Nasal cavity respiratory epithelium epithelial cell of viscerocranial mucosa (primary cell): ENCODE measurements at places on chromosomes 3 and 15. TPM values are rescaled to one million over a fixed set of nuclear protein-coding genes. Genes with fewer than 3 reads are reported as not detected.

EIF4E3 gene
- 2.4 and 5.1 TPM in 2 replicates for total RNA-seq

STRIT1 gene
- total RNA-seq = not detected in 2 replicates

OXNAD1 gene
- total RNA-seq = 24.4 and 25.6 TPM in 2 replicates

LRRC2 gene
- under 0.01 and 0.36 TPM in 2 replicates for total RNA-seq

CASR gene
- total RNA-seq = not detected in 2 replicates

NTRK3 gene
- not detected in 2 replicates for total RNA-seq

LRRK1 gene
- 4.8 and 14.3 TPM in 2 replicates for total RNA-seq

NPAP1 gene
- total RNA-seq = under 0.01 TPM in 1 of 2 replicates, not detected in the other

TMEM40 gene
- total RNA-seq = 27.0 and 35.4 TPM in 2 replicates

ALG3 gene
- 41.7 and 45.7 TPM in 2 replicates for total RNA-seq

TRIM42 gene
- not detected in 2 replicates for total RNA-seq

COL7A1 gene
- 121 and 420 TPM in 2 replicates for total RNA-seq

CSPG4 gene
- 2.7 and 9.8 TPM in 2 replicates for total RNA-seq

MCTP2 gene
- 20.5 and 28.4 TPM in 2 replicates for total RNA-seq

SGO1 gene
- under 0.01 and 0.14 TPM in 2 replicates for total RNA-seq

TNNC1 gene
- 0.68 TPM in 1 of 2 replicates, not detected in the other for total RNA-seq

PIF1 gene
- total RNA-seq = 0.28 and 0.34 TPM in 2 replicates

TGM4 gene
- total RNA-seq = 0.28 and 0.34 TPM in 2 replicates

MESP2 gene
- total RNA-seq = 0.21 and 0.34 TPM in 2 replicates

SLC7A14 gene
- under 0.01 TPM in 1 of 2 replicates, not detected in the other for total RNA-seq

TGM5 gene
- total RNA-seq = 1.0 and 1.5 TPM in 2 replicates

SCN11A gene
- total RNA-seq = under 0.01 TPM in 2 replicates

LRTM1 gene
- not detected in 2 replicates for total RNA-seq

LRRIQ4 gene
- total RNA-seq = not detected in 2 replicates

EHHADH gene
- total RNA-seq = 2.7 and 5.6 TPM in 2 replicates

CHRD gene
- not detected in 2 replicates for total RNA-seq

MEX3B gene
- 0.34 and 2.3 TPM in 2 replicates for total RNA-seq

SLC12A1 gene
- not detected in 2 replicates for total RNA-seq

HYAL2 gene
- total RNA-seq = 59.1 and 76.5 TPM in 2 replicates

EPHA6 gene
- total RNA-seq = 0.34 and 0.36 TPM in 2 replicates
